ENCODE measurements at places on chromosomes 6 and 20. TPM values are rescaled to one million over a fixed set of nuclear protein-coding genes. Genes with fewer than 3 reads are reported as not detected.

Gene EFCAB8
- total RNA-seq, result not detected

- DNase-seq, result peak; percentile 92
Observed at GRCh38 chr6:148723484-148723883, 23.3 kb upstream of the UST start.

- DNase-seq, result peak; percentile 7
Observed at GRCh38 chr6:119858901-119859300, 509.3 kb upstream of the MAN1A1 start.

Gene APCDD1L
- 1.6 TPM for total RNA-seq
